ENCODE measurements at places on chromosomes 1 and 21. TPM values are rescaled to one million over a fixed set of nuclear protein-coding genes. Genes with fewer than 3 reads are reported as not detected.
A peak's percentile ranks its signal among the peaks of the same experiment; 100 is the strongest.

DNA sequence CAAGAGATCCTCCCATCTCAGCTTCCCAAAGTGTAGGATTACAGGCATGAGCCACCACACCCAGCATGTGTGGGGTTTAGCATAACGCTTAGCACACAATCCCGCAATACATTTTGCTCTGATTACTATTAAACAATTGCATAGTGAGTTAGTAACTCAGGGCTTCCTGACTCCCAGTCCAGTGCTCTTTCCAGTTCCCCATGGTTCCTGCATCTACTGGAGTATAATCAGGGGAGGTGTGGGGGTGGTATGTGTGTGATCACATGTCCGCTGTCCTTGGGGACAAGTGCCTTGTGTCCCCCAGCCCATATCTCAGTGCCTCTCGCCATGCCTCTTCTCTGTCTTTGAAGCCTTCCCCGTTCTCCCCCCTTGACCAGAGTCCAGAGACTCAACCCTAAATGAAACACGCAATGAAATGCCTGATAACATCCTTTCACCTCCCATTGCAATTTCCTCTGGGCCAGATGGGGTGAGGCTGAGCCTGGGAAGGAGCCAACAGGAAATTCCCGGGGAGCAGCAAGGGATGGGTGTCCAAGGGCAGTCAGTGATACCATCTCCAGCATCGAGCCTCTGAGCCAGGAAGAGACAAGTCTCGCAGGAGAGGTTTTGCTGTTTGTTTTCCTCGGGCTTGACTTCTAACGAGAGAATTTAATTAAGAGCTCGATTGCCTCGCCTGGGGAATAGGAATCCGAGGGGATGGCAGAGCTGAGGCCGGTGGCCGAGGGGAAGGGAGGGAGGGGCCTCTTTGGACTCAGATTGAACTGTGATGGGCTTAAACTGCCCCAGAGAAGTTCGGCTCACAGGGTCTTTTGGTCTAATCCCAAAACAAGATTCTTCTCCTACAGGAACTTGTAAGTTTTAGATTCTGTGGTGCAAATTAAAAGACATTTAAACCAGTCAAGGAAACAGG is 7.7 kb upstream of the HTR1D start:
- peaks cover 38% of the 10 kb centered on the region for H3K27me3 ChIP-seq
- no peaks in the 10 kb centered on the region for H3K4me1 ChIP-seq
- no peak overlapping the region for H3K4me3 ChIP-seq
- no peak for DNase-seq
- no peaks in the 10 kb centered on the region for H3K36me3 ChIP-seq

DNA sequence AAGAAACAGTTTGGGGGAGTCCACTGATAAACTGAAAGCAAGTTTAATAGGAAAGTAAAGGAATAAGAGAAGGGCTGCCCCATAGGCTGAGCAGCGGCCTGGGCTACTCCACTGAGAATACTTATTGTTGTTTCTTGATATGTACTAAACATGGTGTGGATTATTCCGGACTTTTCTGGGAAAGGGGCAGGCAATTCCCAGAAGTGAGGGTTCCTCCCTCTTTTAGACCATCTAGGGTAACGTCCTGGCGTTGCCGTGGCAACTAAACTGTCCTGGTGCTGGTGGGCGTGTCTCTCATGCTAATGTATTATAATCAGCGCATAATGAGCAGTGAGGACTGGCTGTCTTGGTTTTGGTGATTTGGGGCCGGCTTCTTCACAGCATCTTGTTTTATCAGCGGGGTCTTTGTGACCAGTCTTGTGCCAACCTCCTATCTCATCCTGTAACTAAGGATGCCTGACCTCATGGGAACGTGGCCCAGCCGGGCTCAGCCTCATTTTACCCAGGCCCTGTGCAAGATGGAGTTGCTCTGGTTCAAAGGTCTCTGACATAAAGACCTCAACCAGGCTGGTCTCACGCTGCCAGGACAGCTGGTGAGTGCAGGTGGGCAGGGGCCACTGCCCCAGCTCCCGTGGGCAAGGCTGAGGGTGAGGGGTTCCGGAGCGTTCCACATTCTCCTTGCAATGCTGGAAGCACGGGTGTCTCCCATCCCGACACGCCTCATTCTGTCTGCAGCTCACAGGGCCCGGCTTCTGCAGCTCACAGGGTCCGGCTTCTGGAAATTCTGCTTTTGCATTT is 19.6 kb upstream of the C1orf159 start:
- no peak overlapping the region for H3K27ac ChIP-seq
- H3K4me1 ChIP-seq: peaks cover 8% of the 10 kb centered on the region
- H3K4me3 ChIP-seq: no peak overlapping the region
- H3K36me3 ChIP-seq: no peaks in the 10 kb centered on the region
- H3K27me3 ChIP-seq: no peaks in the 10 kb centered on the region
- DNase-seq: no peak

DNA sequence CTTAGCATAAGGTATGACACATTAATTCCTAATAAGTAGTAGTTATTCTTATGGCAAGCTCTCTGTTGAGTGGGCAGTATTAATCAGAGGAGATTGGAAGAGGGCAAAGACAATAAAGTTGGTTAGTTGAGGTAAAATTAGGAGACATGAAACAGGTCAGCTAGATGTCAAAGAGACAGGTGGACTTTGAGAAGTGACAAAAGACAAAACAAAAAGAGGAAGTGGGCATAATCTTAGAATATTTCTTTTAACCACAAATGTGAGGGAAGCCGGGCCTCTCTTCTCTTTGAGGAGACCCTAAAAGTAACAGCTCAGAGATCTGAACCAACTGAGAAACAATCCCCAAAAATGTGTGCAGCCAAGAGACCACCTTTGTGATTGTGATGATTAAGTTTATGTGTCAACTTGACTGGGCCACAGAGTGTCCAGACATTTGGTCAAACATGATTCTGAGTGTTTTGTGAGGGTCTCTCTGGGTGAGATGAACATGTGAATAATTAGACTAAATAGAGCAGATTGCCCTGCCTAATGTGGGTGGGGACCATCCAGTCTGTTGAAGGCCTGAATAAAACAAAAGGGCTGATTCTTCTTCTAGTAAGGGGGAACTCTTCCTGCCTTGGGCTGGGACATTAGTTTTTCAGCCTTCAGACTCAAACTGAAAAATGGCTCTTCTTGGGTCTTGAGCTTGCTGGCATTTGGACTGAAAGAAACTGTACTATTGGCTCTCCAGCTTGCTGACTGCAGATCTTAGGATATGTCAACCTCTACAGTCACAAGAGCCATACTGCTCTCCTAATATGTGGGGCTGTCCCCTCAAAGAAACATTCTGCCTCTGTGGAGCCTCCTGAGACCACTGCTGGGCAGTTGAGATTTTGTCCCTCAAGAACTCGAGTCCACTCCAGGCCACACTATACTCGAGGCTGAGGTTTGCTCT is 40.0 kb downstream of the FCRL5 start:
- no peak overlapping the region for H3K4me3 ChIP-seq
- no peaks in the 10 kb centered on the region for H3K36me3 ChIP-seq
- H3K4me1 ChIP-seq: peaks cover 4% of the 10 kb centered on the region
- no peak for DNase-seq
- H3K27ac ChIP-seq: no peak overlapping the region

GRCh38 chr1:48947761-48948537 is 171.3 kb upstream of the BEND5 start:
- no peak overlapping the region for H3K27ac ChIP-seq
- no peak overlapping the region for H3K4me3 ChIP-seq
- no peaks in the 10 kb centered on the region for H3K36me3 ChIP-seq
- no peaks in the 10 kb centered on the region for H3K4me1 ChIP-seq
- no peak for DNase-seq
- peaks cover 7% of the 10 kb centered on the region for H3K27me3 ChIP-seq

DNA sequence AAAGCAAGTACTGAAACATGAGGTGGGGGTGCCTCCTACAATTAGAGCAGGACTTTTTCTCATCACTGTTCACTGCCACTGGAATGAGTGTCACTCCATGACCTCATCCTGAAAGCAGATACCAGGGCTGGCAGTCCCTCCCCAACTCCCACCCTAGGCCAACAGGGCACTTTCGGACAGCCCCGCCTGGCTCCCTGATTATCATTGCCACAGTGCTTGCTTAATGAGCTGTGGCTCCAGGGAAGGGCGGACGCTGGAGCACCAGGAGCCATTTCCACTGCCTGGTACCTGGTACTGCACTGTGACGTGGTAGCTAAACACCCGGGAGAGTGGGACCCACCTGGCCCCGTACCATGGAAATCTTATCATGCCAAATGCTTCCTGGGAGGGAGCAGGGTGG is 22.3 kb downstream of the SLC9A1 start:
- H3K36me3 ChIP-seq: peaks cover 2% of the 10 kb centered on the region
- H3K27ac ChIP-seq: no peak overlapping the region
- DNase-seq: no peak
- H3K4me3 ChIP-seq: no peak overlapping the region
- no peaks in the 10 kb centered on the region for H3K27me3 ChIP-seq

DNA sequence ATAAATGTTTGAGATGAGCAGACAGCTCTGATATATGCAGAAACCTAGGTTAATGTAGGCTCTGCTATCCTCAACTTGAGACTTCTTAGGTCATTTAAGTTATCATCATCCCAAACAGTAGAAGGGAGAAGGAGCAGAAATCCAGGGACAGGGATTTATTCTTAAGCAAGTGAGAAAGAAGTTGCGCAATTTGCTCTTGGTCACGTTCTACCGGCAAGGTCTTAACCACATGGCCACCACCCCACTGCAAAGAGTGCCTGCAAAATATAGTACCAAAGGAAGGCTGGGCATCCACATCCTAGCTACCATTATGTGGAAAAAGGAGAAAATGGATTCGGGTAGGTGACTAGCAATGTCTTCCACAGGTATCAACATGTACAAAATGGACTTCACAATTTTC is 25.2 kb downstream of the CRNN start:
- no peak for DNase-seq
- H3K27ac ChIP-seq: no peak overlapping the region
- H3K36me3 ChIP-seq: no peaks in the 10 kb centered on the region
- H3K4me1 ChIP-seq: peaks cover 1% of the 10 kb centered on the region

DNA sequence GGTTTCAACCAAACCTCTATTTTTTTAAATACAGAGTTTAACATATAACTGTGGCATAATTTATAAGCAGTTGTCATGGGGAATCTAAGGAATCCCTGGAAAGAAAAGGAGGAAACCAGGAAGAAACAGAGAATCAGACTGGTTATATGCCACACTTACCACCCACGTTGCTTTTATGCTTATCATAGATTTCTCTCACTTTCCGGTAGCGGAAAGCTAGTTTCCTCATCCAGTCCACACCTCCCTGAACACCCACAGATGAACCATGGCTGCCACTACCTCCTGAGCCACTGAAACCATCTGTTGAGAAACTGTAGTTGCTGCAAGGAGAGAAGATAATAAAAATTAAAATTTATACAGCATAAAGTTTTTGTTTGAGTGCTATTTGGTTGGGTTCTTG is 33.5 kb downstream of the XKR8 start:
- H3K27me3 ChIP-seq: no peaks in the 10 kb centered on the region
- H3K4me3 ChIP-seq: no peak overlapping the region
- DNase-seq: no peak
- H3K36me3 ChIP-seq: peaks cover 21% of the 10 kb centered on the region

- no peak overlapping the region for H3K27ac ChIP-seq
- H3K27me3 ChIP-seq: no peaks in the 10 kb centered on the region
- H3K4me3 ChIP-seq: no peak overlapping the region
- DNase-seq: no peak
- peaks cover 7% of the 10 kb centered on the region for H3K36me3 ChIP-seq
Observed at GRCh38 chr1:91541918-91542533, 41.4 kb downstream of the CDC7 start.

DNA sequence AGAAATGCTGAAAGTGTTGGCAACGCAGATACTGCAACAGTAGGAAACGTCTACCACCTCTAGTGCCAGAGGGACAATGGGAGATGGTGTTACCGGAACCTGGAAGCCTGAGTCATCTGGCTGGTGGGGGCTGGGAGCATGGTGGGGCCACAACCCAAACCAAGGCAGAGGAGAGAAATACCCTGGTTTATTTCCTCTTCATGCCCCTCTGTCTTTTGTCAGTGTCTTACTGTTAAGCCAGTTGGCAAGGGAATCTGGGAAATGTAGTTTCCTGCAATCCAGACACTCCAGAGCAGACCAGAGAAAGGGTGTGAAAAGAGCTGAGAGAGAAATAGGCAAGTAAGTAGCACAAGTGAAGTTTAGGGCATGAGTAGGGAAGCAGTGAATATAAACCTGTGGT is 14.8 kb downstream of the DNTTIP2 start:
- peaks cover 1% of the 10 kb centered on the region for H3K4me1 ChIP-seq
- H3K27me3 ChIP-seq: no peaks in the 10 kb centered on the region
- peaks cover 13% of the 10 kb centered on the region for H3K36me3 ChIP-seq
- H3K4me3 ChIP-seq: no peak overlapping the region
- no peak overlapping the region for H3K27ac ChIP-seq
- DNase-seq: no peak

- peaks cover 35% of the 10 kb centered on the region for H3K4me1 ChIP-seq
- no peaks in the 10 kb centered on the region for H3K27me3 ChIP-seq
- H3K36me3 ChIP-seq: peaks cover 2% of the 10 kb centered on the region
- no peak overlapping the region for H3K27ac ChIP-seq
- no peak overlapping the region for H3K4me3 ChIP-seq
- no peak for DNase-seq
Observed at GRCh38 chr1:66248746-66249145, 285.2 kb upstream of the SGIP1 start.

GRCh38 chr1:220879509-220880361 is 492 bp downstream of the HLX start:
- H3K27ac ChIP-seq: no peak overlapping the region
- peaks cover 31% of the 10 kb centered on the region for H3K4me1 ChIP-seq
- peaks cover 92% of the 10 kb centered on the region for H3K27me3 ChIP-seq
- peak overlapping the region; percentile 55 for H3K4me3 ChIP-seq
- no peak for DNase-seq

DNA sequence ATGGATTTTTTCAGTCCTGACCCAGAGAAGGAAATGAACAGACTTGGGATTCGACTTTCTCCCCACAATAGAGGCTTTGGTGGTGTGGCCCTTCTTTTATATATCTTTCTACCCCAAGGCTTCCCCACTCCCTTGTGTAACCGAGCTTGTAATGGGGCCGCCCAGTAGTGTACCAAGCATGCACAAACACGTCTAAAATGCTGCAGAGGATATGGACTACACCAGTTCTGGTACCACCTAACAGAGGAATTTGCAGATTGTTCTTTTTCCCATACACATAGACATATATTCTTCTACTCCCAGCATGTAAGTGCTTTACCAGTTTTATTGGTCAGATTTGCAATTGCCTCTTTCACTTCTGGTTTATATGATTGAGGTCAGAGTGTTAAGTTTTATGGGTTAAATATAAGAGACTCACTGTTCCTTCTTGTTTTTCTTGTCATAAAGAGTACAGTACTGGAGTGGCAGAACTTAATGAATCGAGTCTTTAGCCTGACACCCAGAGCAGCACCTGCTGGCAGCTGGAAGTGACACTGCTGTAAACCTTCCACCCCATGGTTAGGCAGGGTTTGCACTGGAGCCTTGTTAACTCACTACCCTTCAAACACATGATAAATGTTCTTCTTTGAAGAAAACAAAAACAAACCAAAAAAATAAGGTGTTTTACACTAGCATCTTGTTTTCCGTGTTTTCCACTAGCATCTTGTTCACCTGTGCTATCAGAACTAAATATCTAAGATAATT is 198.6 kb downstream of the PTPRC start:
- DNase-seq: no peak
- H3K4me1 ChIP-seq: no peaks in the 10 kb centered on the region
- peaks cover 4% of the 10 kb centered on the region for H3K36me3 ChIP-seq
- H3K4me3 ChIP-seq: no peak overlapping the region
- H3K27me3 ChIP-seq: no peaks in the 10 kb centered on the region

TFAP2E gene
- 0.32 TPM for total RNA-seq

FAM151A gene
- not detected for total RNA-seq

Measured in activated naive CD8-positive, alpha-beta T cell treated with anti-CD3 and anti-CD28 coated beads for 36 hours (primary cell).